ENCODE measurements at places on chromosomes 6 and 20. TPM values are rescaled to one million over a fixed set of nuclear protein-coding genes. Genes with fewer than 3 reads are reported as not detected.

DNA sequence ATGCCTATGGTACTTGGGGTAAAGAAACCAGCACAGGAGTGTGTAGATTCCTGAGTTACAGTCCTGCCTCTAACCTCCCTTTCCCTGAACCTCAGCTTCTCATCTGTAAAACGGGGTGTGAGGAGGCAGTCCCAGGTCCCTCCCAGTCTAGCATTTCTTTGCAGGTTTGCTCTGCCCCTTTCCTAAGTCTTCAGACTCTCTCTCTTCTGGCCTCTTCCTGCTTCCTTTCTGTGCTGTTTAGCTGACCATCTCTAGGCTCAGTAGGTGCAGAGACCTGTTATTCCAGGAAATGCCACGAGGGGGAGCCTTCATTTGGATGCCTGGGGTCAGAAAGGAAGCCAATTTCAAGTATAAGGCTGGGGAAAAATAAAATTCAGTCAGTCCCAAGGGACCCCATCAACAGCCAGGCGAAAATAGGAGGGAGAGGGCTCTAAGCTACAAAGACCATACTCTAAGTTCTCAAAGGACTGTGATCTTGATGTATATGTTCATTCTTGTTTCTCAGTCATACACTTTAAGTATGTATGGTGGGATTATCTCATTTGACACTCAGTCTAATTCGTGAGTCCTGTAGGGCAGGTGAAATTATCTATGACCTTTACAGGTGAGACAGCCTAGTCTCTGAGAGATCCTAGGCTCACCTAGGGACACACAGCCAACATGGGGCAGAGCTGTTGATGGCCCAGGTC lies 89.1 kb downstream of the NCR2 start:
- H3K27me3 ChIP-seq, result peaks cover 25% of the 10 kb centered on the region
- H3K4me3 ChIP-seq, result no peak overlapping the region
- peak; percentile 67 for DNase-seq
- no peaks in the 10 kb centered on the region for H3K36me3 ChIP-seq
- H3K27ac ChIP-seq, result no peak overlapping the region

- H3K27me3 ChIP-seq, result peaks cover 2% of the 10 kb centered on the region
- H3K36me3 ChIP-seq, result no peaks in the 10 kb centered on the region
- H3K27ac ChIP-seq, result no peak overlapping the region
- no peak overlapping the region for H3K4me3 ChIP-seq
- no peak for DNase-seq
- peaks cover 13% of the 10 kb centered on the region for H3K4me1 ChIP-seq
These were observed 35.4 kb downstream of the SLC16A10 start for GRCh38 chr6:111122458-111123286.

DNA sequence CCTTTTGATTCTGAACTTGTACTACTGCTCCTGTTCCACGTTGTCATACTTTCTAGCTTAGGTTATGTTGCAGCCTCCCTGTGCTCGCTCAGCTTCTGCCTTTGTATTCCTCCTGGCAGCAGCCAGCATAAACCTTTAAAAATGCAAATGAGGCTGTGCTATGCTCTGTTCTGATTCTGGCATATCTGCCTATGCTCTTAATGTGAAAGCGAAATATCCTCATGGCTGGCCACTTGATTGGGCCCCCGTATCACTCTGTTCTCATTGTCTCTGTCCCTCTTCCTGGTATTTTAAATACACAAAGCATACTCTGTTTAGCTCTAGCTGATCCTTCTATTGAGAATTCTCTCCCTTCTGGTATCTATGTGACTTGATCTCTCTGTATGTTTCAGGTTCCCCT lies 139.0 kb downstream of the JARID2 start:
- peak overlapping the region; percentile 32 for H3K27ac ChIP-seq
- H3K36me3 ChIP-seq, result peaks cover 5% of the 10 kb centered on the region
- no peak overlapping the region for H3K4me3 ChIP-seq
- peaks cover 58% of the 10 kb centered on the region for H3K4me1 ChIP-seq

DNA sequence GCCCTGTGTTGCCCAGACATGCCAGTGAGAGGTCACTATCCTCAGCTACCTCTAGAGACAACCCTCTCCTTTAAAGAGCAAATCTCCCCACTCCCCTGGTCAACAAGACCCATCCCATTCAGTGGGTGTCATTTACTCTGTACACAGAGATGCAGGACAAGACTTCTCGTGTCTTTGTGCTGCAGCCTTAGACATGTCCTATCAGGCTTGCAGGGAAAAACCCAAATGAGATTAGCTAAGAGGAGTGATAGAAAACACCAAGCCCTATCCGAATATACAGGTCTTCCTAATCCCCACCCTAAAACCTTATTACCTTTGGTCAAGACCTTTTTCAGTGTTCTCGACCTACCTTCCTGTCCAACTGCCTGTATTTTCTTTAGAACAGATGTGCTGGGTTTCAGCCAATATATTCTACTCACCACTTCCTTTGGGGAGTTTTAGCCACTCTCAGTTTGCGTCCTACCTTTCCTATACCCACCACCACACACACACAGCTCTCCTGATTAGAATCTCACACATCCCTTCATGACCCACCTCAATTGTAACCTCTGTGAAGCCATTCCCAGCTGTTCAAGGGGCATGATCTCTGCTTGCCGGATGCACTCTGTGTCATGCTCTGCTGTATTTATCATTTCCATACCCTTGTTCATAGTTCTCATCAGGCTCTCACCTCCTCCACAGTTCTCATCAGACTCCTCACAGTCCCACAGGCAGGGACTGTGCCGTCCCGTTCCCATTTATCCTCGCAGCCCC lies 39.7 kb downstream of the TRAM2 start:
- H3K4me1 ChIP-seq, result peaks cover 38% of the 10 kb centered on the region
- peak overlapping the region; percentile 19 for H3K4me3 ChIP-seq
- H3K27me3 ChIP-seq, result no peaks in the 10 kb centered on the region
- no peaks in the 10 kb centered on the region for H3K36me3 ChIP-seq
- H3K27ac ChIP-seq, result peak overlapping the region; percentile 56

GRCh38 chr6:144585217-144585814 lies 300.2 kb downstream of the UTRN start:
- H3K36me3 ChIP-seq, result peaks cover 17% of the 10 kb centered on the region
- no peak overlapping the region for H3K27ac ChIP-seq
- H3K27me3 ChIP-seq, result no peaks in the 10 kb centered on the region
- no peak for DNase-seq
- H3K4me3 ChIP-seq, result no peak overlapping the region
- H3K4me1 ChIP-seq, result peaks cover 56% of the 10 kb centered on the region

- H3K27ac ChIP-seq, result peak overlapping the region; percentile 12
- H3K4me3 ChIP-seq, result no peak overlapping the region
- peaks cover 5% of the 10 kb centered on the region for H3K4me1 ChIP-seq
- DNase-seq, result no peak
These were observed 4.4 kb downstream of the CAPN11 start for GRCh38 chr6:44162876-44163625.

DNA sequence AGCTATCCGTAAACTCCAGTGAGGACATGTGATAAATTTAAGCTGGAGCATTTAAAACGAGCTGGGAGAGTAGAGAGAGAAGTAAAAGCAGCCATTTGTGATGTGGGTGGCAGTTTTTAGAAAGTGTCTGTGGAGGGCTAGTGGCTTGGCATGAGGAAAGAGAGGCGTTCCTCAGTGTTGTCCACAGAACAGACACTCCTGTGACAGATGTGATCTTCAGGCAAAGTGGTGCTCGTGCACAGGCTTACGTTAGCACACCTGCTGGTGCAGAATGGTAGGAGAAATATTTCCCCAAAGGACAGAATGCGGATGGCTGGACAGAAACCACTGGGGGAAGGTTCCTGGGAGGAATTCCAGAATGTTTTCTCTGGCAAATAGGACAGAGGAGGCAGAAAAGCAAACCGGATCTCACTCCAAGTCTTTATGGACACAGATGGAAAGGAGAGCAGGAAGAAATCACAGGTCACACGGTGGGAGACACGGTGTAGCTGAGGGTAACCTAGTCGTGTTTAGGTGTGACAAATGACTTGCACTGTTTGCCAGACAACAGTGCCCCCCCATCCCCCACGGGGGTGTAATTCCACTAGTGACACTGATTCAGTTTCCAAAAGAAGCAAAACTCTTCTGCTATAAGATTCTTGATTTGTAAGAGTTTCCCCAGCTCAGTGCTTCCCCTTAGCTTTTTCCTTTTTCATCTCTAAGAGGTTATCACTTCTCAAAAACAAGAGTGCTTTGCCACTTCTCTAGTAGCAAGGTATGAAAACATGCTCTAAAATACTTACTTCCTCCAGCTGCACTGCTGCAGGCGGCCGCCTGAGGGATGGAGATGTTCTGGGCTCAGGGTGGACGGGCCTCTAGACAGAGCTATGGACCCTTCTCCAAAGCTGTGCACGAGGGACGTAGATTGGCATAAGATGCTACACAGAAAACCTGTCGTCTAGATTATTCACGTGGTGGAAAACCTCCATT lies 293.2 kb downstream of the QKI start:
- no peaks in the 10 kb centered on the region for H3K36me3 ChIP-seq
- H3K4me3 ChIP-seq, result no peak overlapping the region
- H3K4me1 ChIP-seq, result no peaks in the 10 kb centered on the region
- peaks cover 3% of the 10 kb centered on the region for H3K27me3 ChIP-seq

GRCh38 chr20:18722371-18722770 lies 91.2 kb upstream of the SCP2D1 start:
- no peaks in the 10 kb centered on the region for H3K27me3 ChIP-seq
- DNase-seq, result no peak
- H3K36me3 ChIP-seq, result no peaks in the 10 kb centered on the region
- H3K4me3 ChIP-seq, result no peak overlapping the region

- H3K27ac ChIP-seq, result no peak overlapping the region
- no peak for DNase-seq
- no peak overlapping the region for H3K4me3 ChIP-seq
- peaks cover 9% of the 10 kb centered on the region for H3K27me3 ChIP-seq
These were observed 25.0 kb downstream of the IL22RA2 start for GRCh38 chr6:137148306-137149034.

- H3K4me1 ChIP-seq, result peaks cover 34% of the 10 kb centered on the region
- no peak overlapping the region for H3K27ac ChIP-seq
- no peaks in the 10 kb centered on the region for H3K27me3 ChIP-seq
- DNase-seq, result no peak
- peak overlapping the region; percentile 15 for H3K4me3 ChIP-seq
- peaks cover 7% of the 10 kb centered on the region for H3K36me3 ChIP-seq
These were observed 6.7 kb downstream of the TCEA2 start for GRCh38 chr20:64069614-64070243.

DNA sequence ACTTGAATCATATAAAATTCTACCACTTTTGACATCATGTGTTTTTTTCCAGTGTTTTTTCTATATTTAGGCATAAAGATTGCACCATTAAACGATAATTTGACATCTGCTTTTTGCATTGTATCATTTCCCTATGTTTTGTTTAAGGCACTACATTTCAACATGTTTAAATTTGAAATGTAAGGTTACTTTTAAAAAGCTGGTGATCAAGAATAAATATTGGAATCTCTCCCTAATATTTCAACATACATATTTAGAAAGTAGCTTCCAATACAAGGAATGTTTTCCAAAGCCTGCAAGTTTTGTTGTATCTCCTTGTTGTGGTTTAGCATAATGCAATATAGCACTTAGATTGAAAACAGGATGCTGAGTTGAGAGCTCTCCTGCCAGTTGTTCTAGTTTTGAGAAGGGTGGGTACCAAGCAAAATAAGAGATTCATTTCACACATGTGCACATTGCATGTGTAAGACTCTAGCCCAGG lies 76.5 kb downstream of the SYNJ2 start:
- H3K27me3 ChIP-seq, result no peaks in the 10 kb centered on the region
- H3K4me1 ChIP-seq, result peaks cover 54% of the 10 kb centered on the region
- no peak for DNase-seq
- H3K36me3 ChIP-seq, result peaks cover 25% of the 10 kb centered on the region

DNA sequence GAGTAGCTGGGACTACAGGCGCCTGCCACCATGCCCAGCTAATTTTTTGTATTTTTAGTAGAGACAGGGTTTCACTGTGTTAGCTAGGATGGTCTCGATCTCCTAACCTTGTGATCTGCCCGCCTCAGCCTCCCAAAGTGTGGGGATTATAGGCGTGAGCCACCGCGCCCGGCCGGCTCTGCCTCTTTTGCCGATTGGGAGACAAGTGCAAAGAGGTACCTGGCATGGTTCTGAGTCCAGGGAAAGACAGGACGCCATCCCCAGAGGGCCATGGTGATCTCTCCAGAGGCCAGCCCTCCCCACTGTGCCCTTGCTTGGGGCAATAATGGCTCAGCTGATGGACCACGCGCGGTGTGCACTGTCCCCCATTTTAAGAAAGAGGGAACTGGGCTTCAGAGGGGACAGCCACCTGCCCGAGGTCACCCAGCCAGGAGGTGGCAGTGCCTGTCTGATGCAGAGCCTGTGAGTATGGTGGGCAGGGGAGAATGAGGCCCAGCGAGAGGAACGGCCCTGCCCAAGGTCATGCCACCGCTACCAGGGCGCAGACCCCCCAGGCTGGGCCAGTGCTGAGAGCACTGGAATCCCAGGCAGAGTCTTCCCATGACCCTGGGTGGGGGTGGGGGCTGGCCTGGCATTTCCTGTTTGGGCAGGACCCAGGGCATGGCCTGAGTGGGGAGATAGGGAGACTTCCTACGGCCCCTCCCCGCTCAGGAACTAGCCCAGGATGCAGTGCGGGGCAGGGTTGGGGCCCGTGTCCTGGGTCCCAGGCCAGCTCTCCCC lies 61.0 kb downstream of the SNAI1 start:
- H3K27ac ChIP-seq, result no peak overlapping the region
- H3K27me3 ChIP-seq, result peaks cover 10% of the 10 kb centered on the region
- peaks cover 3% of the 10 kb centered on the region for H3K4me1 ChIP-seq
- no peak for DNase-seq
- H3K36me3 ChIP-seq, result no peaks in the 10 kb centered on the region

- peak overlapping the region; percentile 3 for H3K4me3 ChIP-seq
- no peak for DNase-seq
- H3K27me3 ChIP-seq, result peaks cover 83% of the 10 kb centered on the region
These were observed 38.2 kb downstream of the NCR2 start for GRCh38 chr6:41373627-41373918.

DNA sequence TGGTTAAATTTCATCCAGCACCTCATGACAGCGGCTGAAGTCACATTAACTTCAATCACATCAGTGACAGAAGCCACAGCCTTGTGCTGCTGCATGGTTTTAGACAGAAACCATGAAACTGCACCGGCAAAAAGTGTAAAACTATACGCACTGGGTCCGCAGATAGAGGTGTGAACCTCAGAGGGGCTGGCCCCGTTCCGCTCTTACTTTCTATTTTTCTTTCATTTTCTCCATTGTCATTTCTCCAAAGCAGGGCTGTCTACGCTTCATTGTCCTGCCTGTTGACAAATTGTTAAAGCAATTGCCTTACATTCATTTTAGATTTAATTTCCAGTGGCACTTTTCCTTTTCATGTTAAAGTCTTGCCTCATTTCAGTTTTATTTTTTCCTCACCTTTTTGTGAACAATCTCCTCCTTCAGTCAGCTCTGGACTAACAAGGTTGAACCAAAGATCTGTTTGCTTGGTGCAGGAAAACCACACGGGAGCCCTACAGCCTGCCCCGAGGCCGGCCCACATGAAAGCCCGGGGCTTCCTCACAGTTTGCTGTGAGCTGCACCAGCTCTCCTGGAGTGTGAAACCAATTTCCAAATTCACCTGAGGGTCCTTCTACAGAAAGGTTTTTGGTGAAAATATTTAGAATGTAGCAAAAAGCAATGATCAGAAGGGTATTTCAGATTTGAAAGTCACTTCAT lies 63.7 kb downstream of the PRR18 start:
- H3K4me3 ChIP-seq, result peak overlapping the region; percentile 67
- no peak overlapping the region for H3K27ac ChIP-seq
- DNase-seq, result peak; percentile 28
- peaks cover 49% of the 10 kb centered on the region for H3K27me3 ChIP-seq
- no peaks in the 10 kb centered on the region for H3K36me3 ChIP-seq

- H3K4me3 ChIP-seq, result peak overlapping the region; percentile 99
- peaks cover 77% of the 10 kb centered on the region for H3K4me1 ChIP-seq
- no peak for DNase-seq
- no peaks in the 10 kb centered on the region for H3K27me3 ChIP-seq
- peak overlapping the region; percentile 95 for H3K27ac ChIP-seq
These were observed 2.7 kb upstream of the ZNFX1 start for GRCh38 chr20:49280463-49281058.

Gene EFHC1
- total RNA-seq, result 1.3 TPM

Gene LY6G6C
- total RNA-seq, result not detected

Gene LKAAEAR1
- 0.31 TPM for total RNA-seq

Gene WFDC5
- total RNA-seq, result not detected

Gene TTK
- total RNA-seq, result 22.4 TPM

Gene SCAF8
- 37.7 TPM for total RNA-seq

Gene C6orf118
- total RNA-seq, result not detected
